Stimulated activated CD4-positive, alpha-beta T cell treated with anti-CD3 and anti-CD28 coated beads, Interleukin-4, amount 100 ng/mL, for 24 hours (primary cell): ENCODE measurements at places on chromosomes 2 and 18.

DNA sequence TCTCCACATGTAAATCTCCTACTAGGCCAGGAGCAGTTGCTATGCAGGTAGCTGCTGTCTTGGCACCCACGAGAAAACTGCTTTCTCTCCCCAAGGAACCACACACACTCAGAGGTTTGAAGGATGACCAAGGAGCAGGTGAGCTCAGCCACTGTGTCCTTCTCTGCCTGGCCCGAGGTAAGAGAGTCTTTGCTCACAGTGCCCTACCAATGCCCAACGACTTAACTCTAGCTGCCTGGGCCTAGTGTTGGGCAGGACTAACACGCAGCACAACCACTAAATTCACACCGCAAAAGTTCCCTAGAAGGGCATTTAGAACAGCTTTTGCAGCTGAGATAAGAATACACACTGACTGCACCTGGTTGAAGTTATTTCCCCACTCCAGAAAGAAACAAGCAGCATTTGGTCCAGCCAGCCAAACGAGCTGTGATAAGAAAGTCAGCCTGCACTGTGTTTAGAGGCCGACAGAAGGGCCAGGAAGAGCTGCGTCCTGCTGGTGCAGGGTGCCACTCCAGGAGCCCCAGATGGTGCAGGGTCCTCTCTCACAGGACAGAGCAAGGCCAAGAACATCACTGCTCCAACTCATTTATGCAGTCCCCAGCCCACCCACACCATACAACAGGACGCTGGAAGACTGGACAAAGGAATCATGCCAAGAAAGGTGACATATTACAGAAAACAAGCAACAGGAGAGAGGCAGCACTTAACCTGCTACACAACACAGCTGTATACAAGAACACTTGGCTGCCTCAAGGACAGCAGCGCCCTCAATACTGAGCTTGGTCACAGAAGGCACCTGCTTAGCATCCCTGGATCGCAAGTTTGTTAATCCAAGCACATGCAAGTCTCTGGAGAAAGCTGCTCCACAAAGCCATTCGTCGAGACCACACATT lies 12.5 kb downstream of the HDLBP start:
- DNase-seq: no peak

DNA sequence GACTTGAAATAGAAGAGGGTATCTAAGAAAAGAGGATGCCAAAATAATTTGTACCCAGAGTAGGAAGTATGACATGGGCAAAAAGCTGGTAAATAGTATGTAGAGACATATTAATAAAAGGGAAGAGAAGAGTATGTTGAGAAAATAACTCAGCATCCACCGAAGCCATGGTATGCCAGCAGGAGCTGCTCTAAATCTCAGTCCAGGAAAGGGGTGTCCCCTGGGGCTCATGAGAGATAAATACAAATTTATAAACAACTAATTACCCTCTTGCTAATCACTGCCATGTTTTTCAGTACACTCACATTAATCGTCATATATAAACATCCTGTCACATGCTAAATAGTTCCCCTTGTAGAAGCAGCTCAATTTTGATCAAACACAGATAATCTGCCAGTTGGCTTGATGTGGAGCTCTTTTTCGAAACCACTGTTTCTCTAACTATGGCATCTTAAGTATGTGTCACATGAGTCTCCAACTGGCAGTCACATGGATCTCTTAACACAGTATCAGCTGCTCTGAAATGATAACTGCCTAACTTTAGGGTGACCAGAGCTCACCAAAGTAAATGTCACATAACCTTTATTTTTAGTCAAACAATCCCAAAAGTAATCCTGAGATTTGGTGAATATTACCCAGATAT lies 31.9 kb downstream of the EXOC6B start:
- no peak for DNase-seq

DNA sequence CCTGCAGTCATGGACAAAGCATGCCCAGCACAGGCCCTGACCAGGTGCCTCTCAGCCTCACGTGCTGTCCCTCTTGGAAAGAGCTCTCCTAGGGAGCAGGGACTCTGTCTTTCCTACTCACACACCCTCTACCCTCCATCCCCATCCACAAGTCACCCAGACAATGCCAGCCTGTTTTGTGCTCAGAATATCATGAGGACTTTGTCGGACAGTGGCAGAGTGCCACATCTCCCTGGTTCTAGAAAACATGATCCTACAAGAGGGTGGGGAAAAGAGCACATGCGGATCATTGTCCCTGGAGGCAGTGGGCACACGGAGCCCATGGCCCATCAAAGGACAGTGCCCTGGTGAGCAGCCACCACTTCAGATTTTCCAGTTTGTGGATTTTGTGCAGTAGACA lies 3.7 kb upstream of the MAL start:
- DNase-seq: no peak

DNA sequence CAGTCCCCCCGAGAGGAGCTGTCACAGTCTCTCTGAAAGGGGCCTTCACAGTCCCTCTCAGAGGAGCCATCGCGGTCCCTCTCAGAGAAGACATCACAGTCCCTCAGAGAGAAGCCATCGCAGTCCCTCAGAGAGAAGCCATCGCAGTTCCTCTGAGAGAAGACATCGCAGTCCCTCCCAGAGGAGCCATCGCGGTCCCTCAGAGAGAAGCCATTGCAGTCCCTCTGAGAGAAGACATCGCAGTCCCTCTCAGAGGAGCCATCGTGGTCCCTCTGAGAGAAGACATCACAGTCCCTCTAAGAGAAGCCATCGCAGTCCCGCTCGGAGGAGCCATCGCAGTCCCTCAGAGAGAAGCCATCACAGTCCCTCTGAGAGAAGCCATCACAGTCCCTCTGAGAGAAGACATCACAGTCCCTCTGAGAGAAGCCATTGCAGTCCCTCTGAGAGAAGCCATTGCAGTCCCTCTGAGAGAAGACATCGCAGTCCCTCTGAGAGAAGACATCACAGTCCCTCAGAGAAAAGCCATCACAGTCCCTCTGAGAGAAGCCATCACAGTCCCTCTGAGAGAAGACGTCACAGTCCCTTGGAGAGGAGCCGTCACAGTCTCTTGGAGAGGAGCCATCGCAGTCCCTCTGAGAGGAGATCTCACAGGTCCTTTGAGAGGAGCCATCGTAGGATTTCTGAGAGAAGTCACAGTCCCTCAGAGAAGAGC lies 1.3 kb upstream of the ZNF512 start:
- DNase-seq: no peak

DNA sequence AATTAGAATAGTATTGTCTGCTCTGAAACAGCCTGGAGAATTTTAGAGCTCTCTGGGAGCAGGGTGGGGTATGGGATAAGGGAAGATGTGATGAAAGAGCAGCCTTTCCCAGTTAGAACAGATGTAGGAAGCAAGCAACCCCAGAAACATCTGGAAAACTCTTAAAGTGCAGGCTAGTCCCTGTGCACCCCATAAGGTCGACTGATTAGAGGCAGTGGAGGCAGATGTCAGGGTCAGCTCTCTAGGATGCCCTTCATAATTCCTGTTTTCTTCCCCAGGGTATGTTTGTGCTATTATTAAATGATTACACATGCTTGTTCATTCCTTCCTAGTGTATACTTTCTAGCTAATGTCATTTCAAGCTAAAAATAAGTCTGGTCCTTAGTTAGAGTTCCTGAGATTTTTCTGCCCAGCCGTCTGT lies 41.7 kb downstream of the PTPRM start:
- no peak for DNase-seq

- DNase-seq: no peak
Observed at GRCh38 chr18:820591-821165, 8.6 kb upstream of the YES1 start.

DNA sequence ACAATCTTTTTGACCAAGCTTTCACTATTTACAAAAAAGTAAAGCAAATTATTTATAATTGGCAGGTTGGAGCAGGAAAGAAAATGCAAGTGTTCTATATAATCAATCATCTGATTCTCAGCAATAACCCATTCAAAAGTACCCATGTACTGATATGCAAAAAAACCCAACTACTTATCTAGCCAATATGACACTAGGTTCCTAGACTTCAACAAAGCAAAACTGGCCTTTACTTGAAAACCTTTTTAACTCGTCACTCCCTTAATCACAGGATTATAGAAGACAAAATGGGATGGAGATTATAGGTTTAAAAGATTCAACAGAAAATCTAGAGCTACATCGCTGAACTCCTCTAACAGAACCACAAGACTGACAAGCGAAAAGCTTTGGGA lies 3.6 kb downstream of the TLK1 start:
- no peak for DNase-seq
